Stimulated activated CD8-positive, alpha-beta memory T cell treated with anti-CD3 and anti-CD28 coated beads, Interleukin-4, amount 100 ng/mL, for 24 hours (primary cell): ENCODE measurements at places on chromosomes 7 and 10.

- peak; percentile 35 for DNase-seq
Measured at GRCh38 chr7:151174246-151175046, 7.0 kb upstream of the GBX1 start.

DNA sequence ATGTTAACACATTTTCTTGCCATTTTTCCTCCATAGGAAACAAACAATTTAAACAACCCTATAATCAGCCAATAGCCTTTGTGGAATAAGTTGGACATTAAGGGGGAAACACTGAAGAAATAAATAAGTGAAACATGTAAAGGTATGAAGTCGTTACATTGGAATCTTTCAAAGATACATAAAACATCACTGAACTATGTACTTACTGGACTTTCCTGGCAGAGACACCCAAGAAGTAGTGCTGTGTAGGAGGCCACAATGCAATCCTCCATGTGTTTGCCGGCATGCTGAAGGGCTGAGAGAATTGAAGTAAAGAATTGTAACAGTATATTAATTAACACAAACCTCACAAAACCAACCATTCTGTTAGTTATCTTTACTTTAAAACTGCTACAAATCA is 76.5 kb upstream of the GRID1 start:
- no peak for DNase-seq

DNA sequence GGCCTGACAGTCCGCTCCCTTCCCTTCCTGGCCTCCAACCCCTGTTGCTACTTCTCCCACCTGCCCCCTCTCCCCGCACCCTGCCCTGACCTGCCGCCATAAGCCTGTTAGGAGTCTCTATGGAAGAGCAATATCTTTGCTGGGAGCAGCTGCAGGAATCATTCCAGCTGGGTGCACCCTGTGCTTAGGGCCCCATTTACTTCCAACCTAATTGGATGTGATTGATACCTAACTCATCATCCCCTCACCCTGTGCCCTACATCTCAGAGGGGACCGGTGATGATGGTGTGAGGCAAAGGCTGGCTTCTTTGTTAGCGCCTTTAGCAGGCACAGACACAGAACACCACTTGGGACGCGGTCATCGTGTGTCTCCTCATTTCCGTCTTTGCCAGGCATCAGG is 80.0 kb upstream of the FAM180A start:
- DNase-seq, result no peak

DNA sequence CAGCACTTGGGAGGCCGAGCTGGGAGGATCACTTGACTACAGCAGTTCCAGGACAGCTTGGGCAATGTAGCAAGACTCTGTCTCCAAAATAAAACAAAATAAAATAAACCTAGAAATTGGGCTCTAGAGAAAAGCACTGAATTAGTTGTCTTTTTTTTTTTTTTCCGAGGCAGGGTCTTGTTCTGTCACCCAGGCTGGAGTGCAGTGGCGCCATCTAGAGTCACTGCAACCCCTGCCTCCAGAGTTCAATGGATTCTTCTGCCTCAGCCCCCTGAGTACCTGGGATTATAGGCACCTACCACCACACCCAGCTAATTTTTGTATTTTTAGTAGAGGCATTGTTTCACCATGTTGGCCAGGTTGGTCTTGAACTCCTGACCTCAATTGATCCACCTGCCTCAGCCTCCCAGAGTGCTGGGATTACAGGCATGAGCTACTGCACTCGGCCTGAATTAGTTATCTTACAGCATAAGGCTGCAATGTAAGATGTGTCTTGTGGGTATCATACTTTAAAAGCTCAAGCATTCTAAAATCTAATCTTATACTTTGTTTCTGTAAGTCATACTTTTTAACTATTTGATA is 12.8 kb downstream of the MEIG1 start:
- peak; percentile 36 for DNase-seq

DNA sequence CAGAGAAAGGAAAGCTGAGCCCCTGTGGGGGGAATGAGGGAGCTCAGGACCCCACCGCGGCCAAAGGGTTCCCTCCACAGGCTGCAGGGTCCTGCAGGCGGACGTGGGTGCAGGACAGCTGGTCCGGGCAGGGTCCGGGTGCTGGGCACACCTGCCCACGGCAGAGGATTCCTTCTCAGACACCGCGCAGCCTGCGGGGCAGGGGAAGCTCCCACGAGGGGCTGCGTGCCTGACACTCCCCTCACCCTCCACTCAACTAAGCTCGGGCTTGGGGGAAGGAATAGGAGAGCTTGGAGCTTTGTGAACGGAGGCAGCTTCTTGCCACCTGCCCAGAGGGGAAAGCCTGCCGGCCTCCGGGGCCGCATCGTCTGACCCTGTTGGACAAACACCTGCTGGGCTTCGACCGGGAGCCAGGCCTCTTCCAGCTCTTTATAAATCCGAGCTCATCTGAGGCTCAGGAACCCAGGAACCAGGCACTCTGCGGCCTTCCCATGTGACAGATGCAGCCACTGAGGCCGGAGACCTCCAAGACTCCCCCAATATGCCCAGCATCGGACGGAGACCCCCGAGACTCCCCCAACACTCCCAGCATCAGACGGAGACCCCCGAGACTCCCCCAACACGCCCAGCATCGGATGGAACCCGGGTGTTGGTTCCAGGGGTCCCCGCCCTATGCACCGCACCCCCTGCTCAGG is 97.3 kb downstream of the PDGFA start:
- no peak for DNase-seq

GRCh38 chr10:61779950-61780659 is 117.4 kb downstream of the CABCOCO1 start:
- DNase-seq, result no peak

DNA sequence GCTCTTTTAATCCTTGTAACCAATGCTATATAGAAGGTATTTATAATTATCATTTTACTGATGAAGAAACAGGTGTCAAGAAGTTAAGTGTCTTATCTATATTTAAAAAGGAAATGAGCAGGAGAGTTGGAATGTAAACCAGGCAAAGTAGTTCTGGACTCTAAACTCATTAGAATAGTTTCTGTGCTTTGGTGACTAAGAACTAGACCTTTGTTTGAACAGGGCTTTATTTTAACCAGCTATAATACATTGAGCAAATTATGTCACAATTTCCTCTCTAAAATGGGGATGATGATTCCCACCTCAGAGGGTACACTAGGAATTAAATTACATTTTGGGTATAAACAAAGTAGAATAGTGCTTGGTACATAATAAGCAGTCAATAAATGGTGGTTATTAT is 236.0 kb downstream of the MAGI2 start:
- no peak for DNase-seq

DNA sequence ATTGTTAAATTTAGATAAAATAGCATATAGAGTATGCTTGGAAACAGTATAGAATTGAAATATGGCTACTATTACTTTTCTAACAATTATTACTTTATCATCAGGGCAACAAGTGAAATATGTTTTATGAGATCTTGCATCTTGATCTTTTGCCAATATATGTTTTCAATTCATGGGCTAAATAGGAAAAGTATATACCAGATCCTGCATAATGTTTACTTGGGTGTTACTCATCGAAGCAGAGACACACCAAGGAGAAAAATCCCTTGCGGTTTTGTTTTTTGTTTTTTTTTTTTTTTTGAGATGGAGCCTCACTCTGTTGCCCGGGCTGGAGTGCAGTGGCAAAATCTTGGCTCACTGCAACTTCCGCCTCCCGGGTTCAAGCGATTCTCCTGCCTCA is 541.4 kb downstream of the SUGCT start:
- no peak for DNase-seq

DNA sequence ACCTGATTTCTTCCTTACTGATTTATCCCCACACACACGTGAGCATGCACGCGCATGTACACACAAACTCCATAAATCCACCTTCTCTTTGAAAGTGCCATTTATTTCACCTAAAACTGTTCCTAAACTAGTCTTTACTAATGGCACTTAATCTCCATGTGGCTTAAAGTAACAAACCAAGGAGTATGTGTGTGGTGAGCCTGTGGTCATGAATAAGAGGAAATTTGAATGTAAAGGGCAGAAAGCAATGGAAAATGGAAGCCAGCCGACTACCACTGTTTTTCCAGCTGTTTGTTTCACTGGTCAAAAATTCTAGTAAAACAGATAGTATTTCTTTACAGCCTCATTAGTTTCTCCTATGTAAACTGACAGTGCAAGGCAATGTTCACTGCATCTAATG is 23.8 kb downstream of the SEMA3C start:
- no peak for DNase-seq

- no peak for DNase-seq
Measured at GRCh38 chr7:141409801-141410329, 141.3 kb upstream of the AGK start.

GRCh38 chr10:74174521-74174920 is 23.5 kb downstream of the ADK start:
- no peak for DNase-seq

GRCh38 chr7:115223959-115224358 is 302.1 kb downstream of the MDFIC start:
- no peak for DNase-seq

DNA sequence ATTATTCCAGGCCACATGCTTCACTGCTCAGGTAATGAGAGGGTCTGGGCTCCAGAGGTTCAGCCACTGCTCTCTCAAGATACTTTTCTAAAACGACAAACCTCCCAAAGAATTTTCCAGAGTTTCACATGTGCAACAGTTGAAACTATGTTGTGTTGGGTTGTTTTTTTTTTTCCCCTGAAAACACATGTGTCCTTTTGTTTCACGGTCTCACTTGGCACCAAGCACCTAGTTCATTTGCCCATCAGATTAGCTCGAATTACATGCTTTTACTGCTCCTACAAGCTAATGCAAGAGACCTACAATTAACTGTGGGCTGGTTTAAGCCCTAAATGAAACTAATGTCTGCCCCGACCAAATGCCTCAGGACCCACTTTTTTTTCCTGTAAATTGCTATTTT is 313.3 kb downstream of the FGFR2 start:
- DNase-seq, result no peak

DNA sequence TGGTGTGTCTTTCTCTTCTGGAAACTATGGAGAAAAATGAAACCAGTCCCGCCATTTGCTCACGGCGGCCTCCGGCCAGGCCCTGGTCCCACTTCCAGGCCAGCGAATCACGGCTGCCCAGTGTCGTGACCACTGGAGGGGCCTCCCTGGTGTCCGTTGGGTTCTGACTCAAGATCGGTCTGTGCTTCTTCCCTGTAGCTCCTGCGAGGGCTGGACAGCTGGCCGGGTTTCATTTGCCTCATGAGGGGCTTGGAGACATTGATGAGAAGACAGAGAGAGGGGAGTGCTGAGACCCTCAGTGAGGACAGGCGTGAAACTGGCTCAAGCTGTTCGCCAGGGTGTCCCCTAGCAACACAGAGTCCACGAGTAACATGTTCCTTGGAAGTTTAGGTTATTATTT is 108.6 kb downstream of the ADARB2 start:
- DNase-seq, result no peak

DNA sequence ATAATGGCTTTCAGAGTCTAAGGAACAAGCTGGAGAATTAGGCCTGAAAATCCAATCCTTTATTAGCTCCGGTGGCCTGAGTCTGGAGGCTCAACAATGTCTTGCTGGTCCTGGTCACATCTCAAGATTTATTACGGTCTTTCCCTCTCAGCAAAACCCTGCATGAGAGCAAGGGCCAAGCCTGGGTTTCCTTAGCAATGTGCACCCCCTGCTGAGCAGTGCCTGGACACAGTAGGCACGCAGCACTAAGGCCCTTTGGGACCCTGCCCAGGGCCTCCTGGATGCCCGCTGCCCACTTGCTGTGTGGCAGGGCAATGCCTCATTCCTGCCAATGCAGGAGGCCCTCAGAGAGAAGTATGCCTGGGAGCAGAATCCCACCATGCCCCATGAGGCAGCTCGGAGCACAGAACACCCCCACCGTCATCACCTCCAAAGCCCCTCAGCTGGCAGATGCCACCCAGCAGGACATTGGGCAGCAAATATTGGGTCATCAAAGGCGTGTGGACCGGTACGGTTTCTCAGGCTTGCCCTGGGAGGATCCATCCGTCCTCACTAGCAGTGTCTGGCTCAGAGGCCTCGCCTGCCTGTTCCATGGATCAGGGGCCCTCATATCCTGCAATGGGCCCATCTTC is 156.4 kb downstream of the OAT start:
- DNase-seq, result no peak

- DNase-seq, result no peak
Measured at GRCh38 chr10:115921795-115922194, 351.2 kb downstream of the GFRA1 start.

- no peak for DNase-seq
Measured at GRCh38 chr10:44862924-44863323, 48.2 kb upstream of the TMEM72 start.

- DNase-seq, result no peak
Measured at GRCh38 chr7:36283711-36284130, 105.9 kb upstream of the ANLN start.

DNA sequence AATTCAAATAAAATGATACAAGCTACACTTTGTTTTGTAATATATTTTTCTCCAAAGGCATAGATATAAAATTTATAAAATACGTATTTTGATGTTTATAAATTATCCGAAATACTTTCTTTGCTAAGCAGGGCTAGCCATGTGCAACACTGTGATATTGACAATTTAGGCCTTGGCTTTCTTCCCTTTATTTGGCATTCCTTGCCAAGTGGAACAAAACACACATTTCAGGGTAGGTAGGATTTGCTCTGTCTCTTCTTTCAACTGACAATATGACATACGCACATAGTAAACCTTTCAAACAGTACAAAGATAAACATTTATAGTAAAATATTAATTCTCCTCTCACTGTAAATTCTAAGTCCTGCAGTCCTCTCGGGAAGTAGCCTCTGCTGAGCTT is 103.3 kb upstream of the POT1 start:
- no peak for DNase-seq

DNA sequence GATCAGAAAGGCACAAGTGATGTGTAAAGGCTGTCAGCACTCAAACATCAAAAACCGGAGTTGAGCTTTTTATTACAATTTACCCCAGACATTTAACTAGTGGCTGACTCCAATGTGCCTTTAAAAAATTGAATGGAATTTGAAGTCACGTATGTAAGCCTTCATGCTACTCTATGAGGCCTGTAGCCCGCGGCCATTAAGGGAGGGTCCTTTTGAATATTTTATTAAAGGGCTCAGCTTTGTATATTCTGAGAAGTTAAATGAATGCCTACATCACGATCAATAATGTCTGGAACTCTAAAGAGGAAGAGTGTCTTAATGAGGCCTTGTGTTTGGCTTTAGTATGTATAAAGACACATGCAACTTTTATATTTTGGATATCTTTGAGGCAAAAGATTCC is 916.6 kb upstream of the CELF2 start:
- no peak for DNase-seq

DNA sequence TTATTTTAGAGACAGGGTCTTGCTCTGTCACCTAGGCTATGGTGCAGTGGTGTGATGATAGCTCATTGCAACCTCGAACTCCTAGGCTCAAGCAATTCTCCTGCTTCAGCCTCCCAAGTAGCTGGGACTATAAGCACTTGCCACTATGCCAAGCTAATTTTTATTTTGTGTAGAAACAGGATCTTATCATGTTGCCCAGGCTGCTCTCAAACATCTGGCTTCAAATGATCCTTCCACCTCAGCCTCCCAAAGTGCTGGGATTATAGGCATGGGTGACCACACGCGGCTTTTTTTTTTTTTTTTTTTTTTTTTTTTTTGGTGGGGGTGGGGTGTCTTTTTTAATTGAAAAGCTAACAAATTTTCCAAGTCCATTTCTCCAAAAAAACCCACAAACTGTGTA is 18.4 kb downstream of the HPS6 start:
- no peak for DNase-seq
